ENCODE measurements at places on chromosomes 4 and X.

GRCh38 chr4:41548305-41548880 is 10.4 kb downstream of the LIMCH1 start:
- no peaks in the 10 kb centered on the region for H3K27me3 ChIP-seq
- H3K4me3 ChIP-seq: no peak overlapping the region
- DNase-seq: no peak
- H3K4me1 ChIP-seq: no peaks in the 10 kb centered on the region

DNA sequence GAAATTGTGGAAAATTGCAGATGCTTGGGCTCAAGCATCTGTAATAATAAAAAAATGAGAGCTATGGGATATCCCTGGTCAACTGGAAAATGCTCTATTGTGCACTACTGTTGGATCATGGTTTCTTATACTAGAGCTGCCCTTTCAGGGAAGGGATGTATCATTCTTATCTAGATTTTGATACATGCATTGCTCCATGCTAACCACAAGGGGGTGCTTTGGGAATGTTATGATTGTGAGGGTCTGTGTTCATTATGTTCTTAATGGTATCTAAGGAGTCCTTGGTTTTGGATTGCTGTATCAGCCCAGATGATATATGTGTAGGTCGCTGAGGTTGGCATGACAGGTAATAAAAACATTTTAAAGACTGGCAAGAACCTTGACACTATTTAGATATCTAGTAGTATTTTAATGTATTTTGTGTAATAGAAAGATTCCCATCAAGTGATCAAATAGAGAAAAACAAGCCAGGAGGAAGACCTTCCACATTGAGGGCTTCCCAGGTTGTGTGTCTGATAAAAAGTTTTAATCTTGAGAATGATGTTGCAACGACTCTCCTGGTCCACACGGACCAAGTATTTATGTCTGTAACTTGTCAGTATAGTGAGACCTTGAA is 49.2 kb upstream of the TLR2 start:
- no peak overlapping the region for H3K27ac ChIP-seq
- DNase-seq: no peak
- no peak overlapping the region for H3K4me3 ChIP-seq
- H3K27me3 ChIP-seq: no peaks in the 10 kb centered on the region
- peaks cover 75% of the 10 kb centered on the region for H3K36me3 ChIP-seq

GRCh38 chr4:155624478-155624877 is 42.2 kb upstream of the GUCY1A1 start:
- no peaks in the 10 kb centered on the region for H3K27me3 ChIP-seq
- no peak overlapping the region for H3K27ac ChIP-seq
- H3K36me3 ChIP-seq: no peaks in the 10 kb centered on the region

DNA sequence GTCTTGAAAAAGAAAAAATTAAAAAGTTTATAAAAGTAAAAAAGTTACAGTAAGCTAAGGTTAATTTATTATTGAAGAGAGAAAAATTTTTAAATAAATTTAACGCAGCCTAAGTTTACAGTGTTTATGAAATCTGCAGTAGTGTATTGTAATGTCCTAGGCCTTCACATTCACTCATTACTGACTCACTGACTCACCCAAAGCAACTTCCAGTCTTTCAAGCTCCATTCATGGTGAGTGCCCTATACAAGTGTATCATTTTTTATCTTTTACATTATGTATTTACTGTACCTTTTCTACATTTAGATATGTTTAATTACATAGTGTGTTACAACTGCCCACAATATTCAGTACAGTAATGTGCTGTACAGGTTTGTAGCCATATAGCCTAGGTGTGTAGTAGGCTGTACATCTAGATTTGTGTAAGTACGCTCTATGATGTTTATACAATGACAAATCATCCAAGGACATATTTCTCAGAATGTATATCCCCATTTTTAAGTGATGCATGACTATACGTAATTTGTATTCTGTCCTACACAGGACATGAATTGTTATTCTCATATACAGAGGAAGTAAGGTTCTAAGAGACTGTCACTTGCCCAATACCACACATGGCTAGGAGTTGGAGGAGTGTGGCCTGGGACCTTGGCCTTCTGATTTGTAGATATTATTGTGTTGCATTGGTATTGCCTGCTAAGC is 19.5 kb upstream of the PDCL2 start:
- DNase-seq: no peak
- H3K4me3 ChIP-seq: no peak overlapping the region
- no peaks in the 10 kb centered on the region for H3K27me3 ChIP-seq

DNA sequence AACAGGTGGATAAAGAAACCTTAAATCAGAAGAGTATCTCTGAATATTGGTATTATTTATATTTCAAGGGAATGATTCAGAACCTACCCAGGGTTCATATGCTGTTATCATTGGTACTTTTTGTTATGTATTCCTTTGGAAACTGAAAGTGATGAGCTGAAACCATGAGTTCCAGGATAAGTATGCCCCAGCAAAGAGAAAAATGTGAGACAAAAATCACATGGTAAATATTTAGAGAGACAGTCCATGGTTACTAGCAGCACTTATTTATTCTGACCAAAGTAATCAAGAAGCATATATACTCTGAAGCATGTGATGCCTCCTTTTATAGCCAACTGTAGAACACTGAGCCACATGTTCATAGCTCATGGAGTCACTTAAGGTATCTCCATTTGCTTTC is 277.7 kb downstream of the ARAP2 start:
- H3K27ac ChIP-seq: no peak overlapping the region
- no peaks in the 10 kb centered on the region for H3K4me1 ChIP-seq
- no peaks in the 10 kb centered on the region for H3K36me3 ChIP-seq
- H3K4me3 ChIP-seq: no peak overlapping the region
- no peaks in the 10 kb centered on the region for H3K27me3 ChIP-seq

GRCh38 chr4:155681886-155682285 is 15.2 kb downstream of the GUCY1A1 start:
- peak overlapping the region; percentile 54 for H3K27ac ChIP-seq
- H3K4me3 ChIP-seq: no peak overlapping the region
- DNase-seq: no peak
- H3K27me3 ChIP-seq: no peaks in the 10 kb centered on the region

- no peaks in the 10 kb centered on the region for H3K27me3 ChIP-seq
- no peaks in the 10 kb centered on the region for H3K36me3 ChIP-seq
- DNase-seq: no peak
These were observed 24.7 kb downstream of the RBMX2 start for GRCh38 chrX:130426531-130426930.

- H3K36me3 ChIP-seq: peaks cover 8% of the 10 kb centered on the region
- H3K4me3 ChIP-seq: no peak overlapping the region
- no peaks in the 10 kb centered on the region for H3K4me1 ChIP-seq
- H3K27me3 ChIP-seq: no peaks in the 10 kb centered on the region
- DNase-seq: no peak
These were observed 41.3 kb downstream of the ATG4A start for GRCh38 chrX:108132876-108133275.

GRCh38 chrX:132594999-132595398 is 106.2 kb upstream of the MBNL3 start:
- no peaks in the 10 kb centered on the region for H3K36me3 ChIP-seq
- H3K4me1 ChIP-seq: no peaks in the 10 kb centered on the region
- H3K27me3 ChIP-seq: no peaks in the 10 kb centered on the region
- H3K27ac ChIP-seq: no peak overlapping the region

DNA sequence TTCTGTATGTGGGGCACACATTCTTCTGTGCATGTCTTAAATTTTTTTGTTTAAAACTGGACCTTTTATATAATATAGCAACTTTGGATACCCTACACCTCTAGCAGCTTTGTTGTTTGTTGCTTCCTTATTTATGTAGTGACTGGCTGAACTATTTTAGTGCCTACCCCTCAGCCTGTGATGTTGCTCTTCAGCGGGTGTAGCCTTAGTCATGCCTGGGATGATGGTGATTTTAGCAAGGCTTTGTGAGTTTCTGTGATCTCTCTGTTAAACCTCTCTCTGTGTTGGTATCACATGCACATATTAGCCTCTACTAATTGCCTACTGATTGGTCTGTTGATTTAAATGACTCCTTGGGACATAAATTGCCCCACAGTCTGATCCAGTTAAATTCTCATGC is 22.8 kb downstream of the USP9X start:
- H3K27ac ChIP-seq: no peak overlapping the region
- no peaks in the 10 kb centered on the region for H3K36me3 ChIP-seq
- no peaks in the 10 kb centered on the region for H3K27me3 ChIP-seq

- H3K27ac ChIP-seq: no peak overlapping the region
- no peaks in the 10 kb centered on the region for H3K27me3 ChIP-seq
- no peaks in the 10 kb centered on the region for H3K36me3 ChIP-seq
- no peak overlapping the region for H3K4me3 ChIP-seq
- H3K4me1 ChIP-seq: peaks cover 37% of the 10 kb centered on the region
These were observed 41.6 kb downstream of the APBB2 start for GRCh38 chr4:41172786-41173185.

Measured in tibial artery (tissue), 4 donors.